ENCODE measurements at places on chromosomes 4 and X.

DNA sequence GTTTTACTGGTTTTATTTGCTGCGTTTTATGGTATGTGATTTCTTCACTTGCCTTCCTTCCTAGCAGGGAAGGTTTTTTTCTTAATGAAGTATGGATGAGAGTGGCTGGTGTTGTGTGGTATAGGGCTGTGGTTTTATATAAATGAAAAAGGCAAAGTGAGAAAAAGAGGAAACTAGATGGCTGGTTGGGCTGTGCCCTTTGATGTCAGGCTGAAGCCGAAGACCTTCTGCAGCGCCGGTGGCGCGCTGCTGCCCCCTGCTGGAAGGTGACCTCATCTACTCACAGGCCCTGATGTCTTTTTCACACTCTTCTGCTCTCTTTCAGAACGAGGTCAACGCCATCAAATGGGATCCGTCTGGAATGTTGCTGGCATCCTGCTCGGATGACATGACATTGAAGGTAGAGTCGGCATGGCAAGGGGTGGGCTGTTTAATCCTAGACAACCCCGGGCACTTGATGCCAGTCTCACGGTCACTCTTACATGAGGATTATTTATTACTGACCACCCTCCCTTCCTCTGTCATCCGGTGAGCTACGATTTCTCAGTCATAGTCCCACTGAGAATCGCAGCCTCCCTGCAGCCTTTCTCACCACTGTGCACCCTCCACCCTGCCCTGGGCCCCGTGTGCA, 56.6 kb downstream of the GPR143 start:
- DNase-seq, result peak; percentile 75

GRCh38 chr4:889516-889915, 42.6 kb downstream of the GAK start:
- no peak for DNase-seq

- DNase-seq, result no peak
Measured at GRCh38 chr4:5660185-5660584, 48.2 kb downstream of the EVC2 start.

DNA sequence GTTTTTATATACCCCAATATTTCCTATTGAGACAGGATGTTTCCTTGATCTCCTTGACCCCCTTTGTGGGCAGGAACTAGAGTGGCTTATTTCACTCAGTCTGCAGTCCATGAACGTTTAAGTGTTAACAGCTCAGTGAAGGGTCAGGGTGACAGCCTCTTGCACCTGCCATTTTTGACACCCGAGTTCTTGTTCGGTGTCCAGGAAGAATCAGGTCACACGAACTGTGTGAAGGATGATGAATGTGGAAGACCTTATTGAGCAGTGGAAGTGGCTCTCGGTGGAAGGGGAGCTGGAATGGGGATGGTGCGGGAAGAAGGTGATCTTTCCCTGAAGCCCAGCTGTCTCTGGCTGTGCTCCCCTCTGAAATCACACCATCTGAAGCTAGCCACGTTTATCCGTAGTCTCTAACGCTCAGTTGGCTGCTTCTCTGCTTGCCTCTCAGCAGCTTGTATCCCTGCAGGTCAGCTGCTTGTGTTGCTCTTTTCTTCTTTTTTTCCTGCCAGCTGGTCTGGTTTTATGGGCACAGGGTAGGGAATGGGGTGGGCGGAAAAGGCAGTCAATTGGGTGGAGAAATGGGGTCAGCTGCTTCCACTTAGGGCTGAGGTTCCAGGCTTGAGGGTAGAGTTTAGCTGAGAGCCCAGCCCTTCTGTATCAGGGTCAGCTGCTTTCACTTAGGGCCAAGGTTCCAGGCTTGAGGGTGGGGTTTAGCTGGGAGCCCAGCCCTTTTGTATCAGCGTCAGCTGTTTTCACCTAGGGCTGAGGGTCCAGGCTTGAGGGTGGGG, 29.0 kb upstream of the CCNG2 start:
- DNase-seq, result no peak

- DNase-seq, result no peak
Measured at GRCh38 chr4:70768301-70768948, 46.7 kb downstream of the RUFY3 start.

DNA sequence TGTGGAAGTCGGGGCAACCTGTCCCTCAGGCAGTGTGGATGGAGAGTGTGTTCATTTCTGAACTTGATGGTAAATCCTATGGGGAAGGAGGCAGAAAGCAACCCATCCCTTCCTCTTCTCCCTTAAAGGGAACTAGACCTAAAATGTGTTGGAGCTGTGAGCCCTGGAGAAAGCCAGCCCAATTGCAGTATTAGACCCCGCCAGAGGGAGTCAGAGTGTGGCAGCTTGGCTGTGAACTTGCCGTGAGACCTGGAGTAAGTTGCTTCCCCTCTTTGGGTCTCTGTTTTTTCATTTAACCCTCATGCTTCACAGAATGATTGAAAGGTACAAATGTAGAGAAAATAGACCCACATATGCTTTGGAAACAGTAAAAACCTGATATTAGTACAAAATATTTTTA, 108.7 kb upstream of the PAK3 start:
- no peak for DNase-seq

DNA sequence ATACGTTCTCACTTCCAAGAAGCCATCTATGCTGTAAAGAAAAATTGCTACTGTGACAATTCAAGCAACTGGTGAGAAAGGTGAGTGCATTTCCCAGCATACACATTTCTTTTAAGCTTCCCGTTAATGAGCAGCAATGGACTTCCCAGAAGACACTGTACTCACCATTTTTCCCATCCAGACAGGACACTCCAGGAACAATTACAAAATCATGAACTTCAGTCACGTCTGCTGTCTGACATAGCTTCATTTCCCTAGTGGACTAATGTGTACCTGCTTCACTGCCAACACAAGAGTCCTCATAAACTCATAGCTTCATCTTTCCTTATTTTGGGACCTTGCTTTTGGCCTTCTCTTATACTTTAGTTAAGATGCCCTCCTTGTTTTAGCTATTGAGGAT, 156.9 kb downstream of the ENOX2 start:
- DNase-seq, result no peak

GRCh38 chr4:169094656-169095231, 84.7 kb upstream of the CBR4 start:
- DNase-seq, result no peak

DNA sequence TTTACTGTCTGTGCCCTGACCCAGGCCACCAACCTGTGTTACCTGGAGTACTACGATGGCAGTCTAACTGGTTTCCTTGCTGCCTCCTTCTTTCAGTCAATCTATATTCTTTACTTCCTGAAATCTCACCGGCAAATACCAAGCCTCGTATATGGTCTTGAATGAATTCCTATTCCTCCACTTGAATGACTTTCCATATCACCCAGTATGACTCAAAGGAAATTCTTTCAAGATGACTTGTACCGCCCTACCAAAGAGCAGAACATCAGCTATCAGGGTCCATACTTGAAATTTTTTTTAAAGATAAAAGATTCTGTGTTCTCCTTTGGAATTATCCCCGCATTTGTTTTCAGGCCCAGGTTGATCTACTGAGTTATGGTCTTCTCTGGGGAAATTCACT, 378.0 kb downstream of the AFF2 start:
- DNase-seq, result no peak

- DNase-seq, result no peak
Measured at GRCh38 chrX:133249266-133250058, 31.3 kb upstream of the TFDP3 start.

GRCh38 chr4:118033148-118034052, 886 bp upstream of the NDST3 start:
- DNase-seq, result no peak

DNA sequence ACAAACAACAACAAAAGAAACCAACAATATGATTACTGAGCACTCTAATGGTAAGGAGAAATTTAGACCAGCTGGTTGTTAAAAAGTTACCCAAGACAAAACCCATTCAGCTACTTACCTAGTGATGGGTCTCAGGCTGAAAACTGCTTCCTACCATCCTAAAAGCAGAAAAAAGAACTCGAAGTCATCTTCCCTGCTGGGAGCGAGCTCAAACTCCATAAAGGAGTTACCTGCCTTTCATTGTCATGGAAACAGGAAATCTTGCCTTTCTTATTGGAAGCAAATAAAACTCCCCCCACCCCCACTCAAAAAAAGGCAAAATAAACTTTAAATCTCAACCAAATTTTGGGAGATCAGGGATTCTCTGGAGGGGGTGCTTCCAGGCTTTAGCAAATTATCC, 1478.3 kb downstream of the C4orf33 start:
- DNase-seq, result no peak

DNA sequence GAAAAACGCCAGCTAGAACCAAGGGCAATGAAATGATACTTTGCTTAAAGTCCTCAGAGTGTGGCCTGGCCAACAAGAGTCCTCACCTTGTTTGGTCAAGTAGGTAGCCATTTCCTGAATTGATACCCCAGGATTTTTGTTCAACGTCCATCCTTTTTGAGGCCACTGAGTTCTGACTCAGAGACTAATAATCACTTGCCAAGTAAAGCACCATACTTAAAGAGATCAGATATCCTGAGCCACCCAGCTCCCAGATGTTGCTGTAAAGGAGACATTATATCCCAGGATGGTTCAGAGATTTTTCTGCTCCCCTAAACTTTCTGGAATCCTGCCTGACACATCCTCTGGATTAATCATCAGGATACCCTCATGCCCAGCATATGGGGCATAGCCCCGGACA, 190.9 kb downstream of the RAP1GDS1 start:
- DNase-seq, result no peak

GRCh38 chr4:163048447-163048846, 118.2 kb downstream of the NAF1 start:
- peak; percentile 10 for DNase-seq

DNA sequence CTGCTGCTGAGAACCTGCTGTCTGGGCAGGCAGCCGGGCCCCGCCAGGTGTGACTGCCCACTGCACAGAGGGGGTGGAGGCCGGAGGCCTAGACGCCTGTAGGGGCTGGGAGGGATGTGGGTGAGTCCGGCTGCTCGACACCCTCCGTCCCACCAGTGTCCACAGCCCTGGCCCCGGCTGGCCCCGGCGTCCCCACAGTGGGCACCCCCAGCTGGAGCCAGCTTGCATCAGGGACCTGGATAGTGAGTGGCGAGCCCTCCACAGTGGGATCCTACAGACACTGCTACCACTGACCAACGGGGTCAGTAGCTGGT, 34.7 kb upstream of the SPON2 start:
- DNase-seq, result no peak

DNA sequence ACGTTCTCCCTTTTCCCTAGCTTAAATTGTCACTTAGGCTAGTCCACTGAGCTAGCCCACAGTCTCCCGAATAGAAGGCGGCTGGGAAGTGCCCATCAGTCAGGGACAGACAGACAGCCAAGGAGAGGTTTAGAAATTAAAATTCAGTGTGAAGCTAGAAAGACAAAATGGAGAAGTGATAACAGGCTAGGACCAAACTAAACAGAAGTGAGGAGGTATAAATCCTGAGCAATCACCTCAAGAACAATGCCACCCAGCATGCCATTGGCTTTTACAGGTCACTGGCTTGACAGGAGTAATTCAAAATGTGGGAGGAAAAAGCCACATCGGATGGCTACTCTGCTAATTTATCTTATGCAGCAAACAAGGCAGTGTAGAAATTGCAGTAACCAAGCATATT, 138.9 kb downstream of the MAPK10 start:
- no peak for DNase-seq

DNA sequence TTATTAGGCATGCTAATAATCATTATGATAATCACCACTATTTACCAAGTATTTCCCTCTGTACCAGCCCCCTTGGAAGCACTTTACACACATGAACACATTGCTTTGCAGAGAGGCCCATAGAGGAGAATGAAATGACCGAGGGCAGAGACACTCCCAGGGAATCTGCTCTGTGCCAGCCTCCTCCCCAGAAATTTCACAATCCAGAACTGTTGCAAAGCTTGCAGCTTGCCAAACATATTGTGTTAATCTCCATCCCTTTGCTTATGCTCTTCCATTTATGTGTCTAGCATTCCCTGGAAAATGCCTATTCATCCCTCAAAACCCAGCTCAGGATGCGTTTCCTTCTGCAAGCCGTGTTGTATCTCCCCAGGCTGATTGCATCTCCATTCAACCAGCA, 37.8 kb downstream of the CYTL1 start:
- DNase-seq, result no peak

- DNase-seq, result no peak
Measured at GRCh38 chr4:76597423-76597979, 162.5 kb downstream of the SHROOM3 start.

DNA sequence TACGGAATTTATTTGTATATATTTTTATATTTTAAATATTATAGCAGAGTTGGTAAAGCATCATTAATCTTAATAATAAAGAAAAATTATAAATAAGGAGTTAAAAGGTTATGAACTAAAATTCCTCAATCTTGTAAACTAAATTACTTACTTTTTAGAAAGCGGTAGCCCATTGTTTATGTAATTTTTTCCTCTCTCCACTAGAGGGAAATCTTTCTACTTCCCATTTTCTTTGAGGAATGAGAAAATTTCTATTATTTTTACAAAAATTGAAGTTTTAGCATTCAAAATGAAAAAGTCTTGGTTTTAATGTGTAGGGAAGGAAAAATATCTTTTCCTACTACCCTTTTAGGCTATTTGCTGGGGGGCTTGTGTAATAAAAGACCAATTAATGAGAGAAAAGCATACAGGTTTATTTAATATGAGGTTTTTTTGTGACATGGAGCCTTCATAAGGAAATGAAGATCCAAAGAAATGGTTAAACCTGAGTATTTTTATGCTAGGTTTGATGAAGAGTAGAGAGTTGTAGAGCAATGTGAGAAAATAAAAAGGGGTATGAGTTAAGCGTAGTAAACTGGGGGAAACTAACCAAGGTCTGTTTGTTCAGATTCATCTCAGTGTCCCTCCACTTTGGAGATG, 68.7 kb upstream of the ADAD1 start:
- DNase-seq, result no peak

GRCh38 chrX:103877571-103877970, 45.5 kb upstream of the RAB9B start:
- no peak for DNase-seq

DNA sequence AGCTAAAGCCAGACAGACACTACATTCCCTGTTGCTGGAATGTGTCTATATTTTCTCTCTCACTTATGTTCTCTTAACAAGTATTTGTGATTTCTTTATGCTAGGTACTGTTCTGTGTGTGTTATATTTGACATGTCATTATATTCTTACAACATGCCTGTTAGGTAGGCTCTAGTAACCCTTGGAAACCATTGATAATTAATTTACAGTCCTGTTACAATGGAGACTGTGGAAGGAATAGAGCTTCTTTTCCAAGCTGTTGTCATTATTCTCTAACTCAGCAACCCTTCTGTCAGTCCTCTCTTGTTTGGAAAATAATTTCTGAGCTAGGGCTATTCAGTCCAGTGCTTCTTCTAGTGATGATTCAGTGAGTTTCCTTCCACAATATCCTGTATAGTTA, 419.1 kb upstream of the BOD1L1 start:
- DNase-seq, result no peak
